Peyer's patch (tissue), 4 donors: ENCODE measurements at places on chromosomes 2 and 18.

GRCh38 chr18:44627280-44627679, 53.4 kb upstream of the SETBP1 start:
- no peak for DNase-seq

DNA sequence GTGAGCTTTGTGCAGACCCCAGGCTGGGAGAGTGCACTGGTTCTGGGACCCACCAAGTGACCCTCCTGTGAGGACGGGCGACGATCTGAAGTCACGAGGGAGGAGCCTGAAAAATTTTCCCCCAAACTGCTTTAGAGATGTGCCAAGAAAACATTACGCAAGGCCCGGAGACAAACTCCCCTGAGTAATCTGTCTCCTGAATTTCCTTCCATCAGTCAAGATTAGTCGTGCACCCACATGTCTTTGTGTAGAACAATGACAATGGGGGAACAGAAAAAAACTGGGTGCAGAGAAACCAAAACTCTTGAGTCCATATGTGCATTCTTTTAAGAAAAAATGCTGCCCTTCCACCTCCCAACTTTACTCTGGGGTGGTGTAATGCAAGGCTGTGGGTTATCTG, 12.6 kb upstream of the NCK2 start:
- peak; percentile 21 for DNase-seq

DNA sequence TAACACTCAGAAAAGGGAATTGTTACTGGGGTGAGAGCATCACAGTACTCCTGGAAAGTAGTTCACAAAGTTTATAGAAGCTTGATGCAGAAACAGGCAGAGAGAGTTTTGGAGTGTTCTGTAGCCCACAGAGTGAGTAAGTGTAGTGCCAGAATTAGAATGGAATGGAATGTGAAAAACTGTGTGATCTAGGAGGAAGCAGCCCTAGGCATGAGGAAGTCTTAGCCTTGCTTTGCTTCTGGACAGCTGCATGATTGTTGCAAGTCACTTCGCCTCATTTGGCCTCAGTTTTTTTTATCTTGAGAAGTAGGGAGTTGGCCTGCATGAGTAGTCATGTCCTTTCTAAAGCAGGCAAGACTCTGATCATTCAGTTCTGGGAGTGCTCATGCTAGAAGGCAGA, 10.9 kb downstream of the SERPINB12 start:
- DNase-seq: no peak

DNA sequence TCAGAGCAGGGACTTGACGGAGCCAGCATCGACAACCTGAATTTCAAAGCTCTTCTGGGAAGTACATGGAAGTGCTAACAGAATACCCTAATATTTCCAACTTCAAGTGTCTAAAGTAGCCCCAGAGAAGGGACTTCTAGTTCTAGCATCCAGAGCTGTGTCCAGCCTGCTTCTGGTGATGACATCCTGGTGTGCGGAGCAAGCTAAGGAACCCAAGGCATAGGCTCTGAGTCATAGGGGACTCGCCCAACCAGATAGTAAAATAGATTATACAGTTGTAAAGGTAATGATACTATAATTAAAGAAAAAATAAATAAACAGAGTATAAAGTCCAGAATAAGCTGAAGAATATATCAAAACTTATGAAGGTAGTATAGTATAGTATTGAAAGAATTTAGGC, 108.1 kb upstream of the SERPINE2 start:
- DNase-seq: peak; percentile 80

DNA sequence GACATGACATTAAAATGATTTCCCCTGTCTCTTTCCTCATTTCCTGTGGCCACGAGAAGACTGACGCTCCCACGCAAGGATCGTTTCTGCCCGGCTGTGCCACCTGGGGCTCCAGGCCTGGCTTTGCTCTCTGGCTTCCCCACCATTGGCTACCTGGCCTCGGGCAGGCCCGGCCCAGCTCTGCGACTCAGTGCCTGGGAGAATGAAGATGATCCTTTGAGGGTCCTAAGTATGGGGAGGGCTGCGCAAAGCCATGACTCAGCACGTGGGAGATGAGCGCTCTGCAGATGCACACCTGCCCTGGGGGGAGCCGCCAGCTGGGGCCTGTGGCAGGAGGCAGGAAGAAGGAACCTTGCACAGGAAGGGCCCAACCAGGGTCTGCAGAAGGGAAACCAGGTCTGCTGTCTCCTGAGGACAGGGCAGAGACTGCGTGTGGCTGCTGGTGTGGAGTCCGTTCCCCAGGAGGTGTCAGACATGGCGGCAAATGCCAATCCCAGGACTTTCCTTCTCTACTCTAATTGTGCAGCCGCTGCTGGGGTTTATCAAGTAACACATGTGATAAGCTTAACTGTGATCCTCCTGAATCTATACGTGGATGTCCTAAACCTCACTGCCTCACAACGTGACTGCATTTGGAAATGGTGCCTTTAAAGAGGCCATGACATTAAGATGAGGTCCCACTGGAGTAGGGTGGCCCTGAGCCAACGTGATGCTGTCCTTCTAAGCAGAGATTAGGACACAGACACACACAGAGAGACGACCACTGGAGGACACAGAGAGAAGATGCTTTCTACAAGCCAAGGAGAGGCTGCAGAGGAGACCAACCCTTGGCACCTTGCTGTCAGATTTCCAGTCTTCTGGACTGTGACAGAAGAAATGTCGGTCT, 32.9 kb downstream of the MBP start:
- DNase-seq: no peak

- DNase-seq: no peak
These were observed 1.6 kb downstream of the ADCY3 start for GRCh38 chr2:24918326-24919036.

GRCh38 chr2:66602341-66602740, 167.4 kb downstream of the MEIS1 start:
- DNase-seq: no peak

DNA sequence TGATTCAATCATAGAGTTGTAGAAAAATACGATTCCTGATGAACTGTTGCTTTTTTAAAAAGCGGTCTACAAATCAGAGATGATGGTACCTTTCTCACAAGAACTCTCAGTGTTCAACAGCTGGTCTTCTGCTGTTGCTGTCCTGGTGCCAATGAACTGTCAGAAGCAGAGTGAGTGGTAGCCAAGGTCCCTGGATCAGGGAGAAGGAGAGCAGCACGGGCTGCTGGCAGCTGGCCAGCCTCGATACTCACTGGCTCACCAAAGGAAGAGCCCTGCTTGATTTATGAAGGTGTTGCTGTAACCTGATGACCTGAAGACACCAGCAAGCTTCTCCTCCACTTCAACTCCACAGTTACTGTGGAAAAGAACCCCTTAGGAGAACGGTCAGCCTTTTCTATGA, 300.8 kb upstream of the SOX11 start:
- no peak for DNase-seq
